Spinal cord (tissue), 10 donors: ENCODE measurements at places on chromosomes 6 and 20.

DNA sequence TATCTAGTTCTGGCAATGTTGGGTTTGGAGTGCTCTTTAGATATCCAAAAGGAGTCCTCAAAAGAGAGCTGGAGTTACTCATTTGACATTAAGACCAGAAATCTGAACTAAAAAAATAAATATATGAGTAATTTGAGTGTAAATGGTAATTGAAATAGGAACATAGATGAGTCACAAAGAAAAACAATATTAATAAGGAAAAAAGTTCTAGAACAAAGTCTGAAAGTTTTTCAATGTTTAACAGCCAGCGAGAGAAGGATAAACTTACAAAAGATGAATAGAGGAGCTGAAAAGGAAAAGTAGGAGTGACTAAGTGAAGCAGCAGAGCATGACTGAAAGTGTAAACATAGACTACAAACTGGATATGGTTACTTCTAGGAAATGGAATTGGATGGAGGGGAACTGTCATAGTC is 46.8 kb downstream of the EPM2A start:
- DNase-seq: no peak

- no peak for DNase-seq
Observed at GRCh38 chr6:38907264-38907663, 141.3 kb upstream of the GLP1R start.

GRCh38 chr6:126461045-126461444 is 121.1 kb downstream of the CENPW start:
- no peak for DNase-seq

- no peak for DNase-seq
Observed at GRCh38 chr6:25844518-25844917, 12.7 kb upstream of the SLC17A1 start.

DNA sequence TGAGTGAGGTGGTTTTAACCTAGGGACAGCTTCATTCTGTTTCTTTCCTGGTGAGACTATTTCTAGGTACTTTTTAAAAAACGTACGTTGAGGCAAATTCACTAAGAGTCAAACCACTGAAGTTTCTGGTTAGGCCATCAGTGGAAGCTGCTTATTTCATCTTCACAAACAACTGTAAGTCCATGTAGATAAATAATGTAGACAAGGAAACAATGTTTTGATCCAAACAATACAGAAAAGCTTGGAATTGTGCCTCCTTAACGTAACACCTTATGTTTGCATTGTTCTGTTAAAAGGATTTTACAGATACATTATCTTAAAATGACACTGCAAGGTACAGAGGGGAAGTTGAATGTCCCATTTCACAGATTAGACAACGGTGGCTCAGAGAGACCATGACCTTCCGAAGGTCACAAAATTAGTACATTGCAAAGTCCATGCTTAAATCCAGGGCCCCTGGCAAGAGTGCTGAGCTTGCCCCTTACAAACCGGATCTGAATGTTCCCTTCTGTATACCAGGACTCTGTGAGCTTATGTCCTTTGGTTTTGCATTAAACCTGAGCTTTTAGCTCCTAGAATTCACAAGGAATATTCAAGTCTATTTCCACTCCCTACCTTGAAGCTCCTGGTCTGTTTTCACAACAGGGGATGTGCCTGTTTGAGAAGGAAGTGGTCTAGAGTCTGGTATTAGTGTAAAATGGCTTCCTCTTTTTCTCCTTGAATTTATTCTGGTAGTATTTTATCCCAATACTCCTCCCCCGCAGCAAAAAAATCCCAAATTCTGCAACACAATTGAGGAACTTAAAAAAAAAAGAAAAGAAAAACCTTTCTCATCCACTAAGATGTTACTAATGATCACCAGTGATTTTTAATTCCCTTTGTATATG is 28.9 kb upstream of the ZNF217 start:
- DNase-seq: no peak

DNA sequence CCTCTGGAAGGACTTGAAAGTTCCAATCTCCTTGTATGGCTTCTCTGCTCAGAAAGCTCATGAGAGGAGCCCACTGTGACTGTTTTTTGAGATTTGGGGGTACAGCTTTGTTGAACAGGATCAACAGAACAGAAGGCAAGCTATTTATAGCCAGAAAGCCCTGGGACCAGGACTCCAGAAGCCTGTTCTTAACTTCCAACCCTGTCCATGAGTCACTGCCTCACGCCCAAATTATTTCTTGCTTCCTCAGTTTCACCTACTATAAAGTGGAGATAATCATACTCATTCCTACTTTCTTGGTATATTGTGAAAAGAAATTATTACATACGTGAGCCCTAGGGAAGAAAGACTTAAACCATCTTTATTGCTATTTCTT is 100.9 kb upstream of the MARCKS start:
- DNase-seq: no peak

GRCh38 chr20:64169091-64169560 is 4.9 kb downstream of the MYT1 start:
- DNase-seq: no peak

DNA sequence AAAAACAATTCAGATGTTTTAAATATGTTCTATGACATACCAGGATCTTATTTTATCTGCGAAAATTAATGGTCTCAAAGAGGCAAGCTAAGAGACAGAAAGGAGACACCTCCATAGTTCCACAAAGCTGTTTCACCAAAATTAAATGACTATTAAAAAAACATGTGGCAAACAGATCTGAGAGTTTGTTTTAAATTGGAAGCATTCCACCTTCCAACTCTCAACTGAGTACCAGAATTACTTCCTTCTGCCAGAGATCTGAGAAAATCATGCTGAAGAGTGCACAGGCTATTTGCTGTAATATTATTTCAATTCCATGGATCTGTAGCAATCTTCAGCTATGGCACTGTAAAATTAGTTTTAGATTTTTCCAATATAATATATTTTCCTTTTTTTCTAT is 669.5 kb upstream of the MARCKS start:
- DNase-seq: no peak

DNA sequence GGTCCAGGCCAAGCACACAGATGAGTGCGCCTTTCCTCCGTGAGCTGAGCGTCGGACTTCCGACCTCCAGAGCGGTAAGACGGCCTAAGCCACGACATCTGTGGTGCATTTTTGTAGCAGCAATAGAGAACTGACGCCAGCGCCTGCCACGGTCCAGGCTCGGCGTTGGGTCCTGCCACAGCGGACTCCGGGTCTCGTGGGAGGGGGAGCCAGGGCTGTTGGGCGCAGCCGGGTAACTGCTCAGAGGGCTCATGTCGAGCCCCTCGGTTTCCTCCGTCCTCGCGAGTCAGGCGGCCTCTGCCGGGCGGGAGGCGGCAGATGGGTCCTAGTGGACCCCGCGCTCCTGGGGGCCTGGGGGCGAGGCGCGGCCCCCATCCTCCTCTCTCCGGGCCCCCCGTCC is 216.1 kb downstream of the QKI start:
- DNase-seq: no peak

- DNase-seq: no peak
Observed at GRCh38 chr6:36025932-36026327, 1.5 kb upstream of the SLC26A8 start.

DNA sequence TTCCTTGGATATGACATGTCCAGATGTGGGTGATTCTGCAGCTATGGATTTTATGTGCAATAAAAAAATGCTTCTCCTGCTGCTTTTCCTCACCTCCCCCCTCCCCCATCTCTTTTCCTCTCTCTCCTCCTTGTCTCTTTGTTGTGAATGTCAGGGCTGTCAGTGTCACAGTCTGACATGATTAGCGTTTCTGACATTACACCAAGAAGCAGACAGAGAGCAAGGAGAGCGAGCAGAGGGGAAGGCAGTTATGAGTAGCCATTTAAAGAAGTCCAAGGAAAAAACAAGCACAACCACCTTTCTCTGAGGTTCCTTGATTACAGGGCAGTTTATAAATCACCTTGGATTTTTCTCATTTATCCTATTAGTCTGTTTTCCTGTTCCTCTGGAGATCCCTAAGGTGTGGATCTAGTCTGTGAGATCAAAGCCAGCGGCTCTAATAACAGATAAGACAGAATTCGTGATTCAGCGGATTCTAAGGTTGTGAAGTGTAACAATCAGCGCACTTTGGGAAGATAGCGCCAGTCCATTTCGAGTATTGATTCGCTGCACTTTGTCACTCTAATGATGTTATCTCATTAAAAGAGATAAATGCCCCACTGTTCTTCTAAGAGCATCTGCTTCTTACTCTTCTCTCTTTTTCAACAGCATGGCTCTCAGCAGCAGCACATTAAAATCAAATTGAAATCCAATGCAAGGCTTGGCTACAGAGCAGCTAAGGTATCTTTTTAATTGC is 101.4 kb downstream of the BACH2 start:
- DNase-seq: peak; percentile 80

DNA sequence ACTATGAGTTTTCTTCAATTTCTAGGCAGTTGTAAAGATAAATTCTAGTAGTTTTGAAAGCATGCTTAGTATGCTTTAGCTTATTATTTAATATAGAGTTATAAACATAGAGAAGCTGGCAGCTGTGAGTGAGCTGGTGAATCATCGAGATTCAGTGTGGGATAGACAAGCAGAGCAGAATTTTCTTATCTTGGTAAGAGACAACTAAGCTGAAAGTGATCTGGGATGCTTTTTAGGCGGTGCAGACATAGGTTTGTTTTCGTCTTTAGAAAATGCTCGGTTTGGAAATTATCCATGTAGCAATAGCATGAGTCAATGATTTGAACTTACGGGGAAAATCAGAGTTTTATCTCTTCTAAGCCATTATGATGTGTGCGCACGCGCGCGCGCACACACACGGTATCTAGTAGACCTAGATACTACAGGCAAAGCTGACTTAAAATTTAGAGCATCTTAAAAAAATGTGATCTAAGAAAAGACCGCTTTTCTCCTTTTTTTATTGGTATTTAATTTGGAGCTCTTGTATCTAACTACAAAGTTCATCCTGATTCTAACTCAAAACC is 128.3 kb upstream of the MAP3K7 start:
- DNase-seq: no peak

DNA sequence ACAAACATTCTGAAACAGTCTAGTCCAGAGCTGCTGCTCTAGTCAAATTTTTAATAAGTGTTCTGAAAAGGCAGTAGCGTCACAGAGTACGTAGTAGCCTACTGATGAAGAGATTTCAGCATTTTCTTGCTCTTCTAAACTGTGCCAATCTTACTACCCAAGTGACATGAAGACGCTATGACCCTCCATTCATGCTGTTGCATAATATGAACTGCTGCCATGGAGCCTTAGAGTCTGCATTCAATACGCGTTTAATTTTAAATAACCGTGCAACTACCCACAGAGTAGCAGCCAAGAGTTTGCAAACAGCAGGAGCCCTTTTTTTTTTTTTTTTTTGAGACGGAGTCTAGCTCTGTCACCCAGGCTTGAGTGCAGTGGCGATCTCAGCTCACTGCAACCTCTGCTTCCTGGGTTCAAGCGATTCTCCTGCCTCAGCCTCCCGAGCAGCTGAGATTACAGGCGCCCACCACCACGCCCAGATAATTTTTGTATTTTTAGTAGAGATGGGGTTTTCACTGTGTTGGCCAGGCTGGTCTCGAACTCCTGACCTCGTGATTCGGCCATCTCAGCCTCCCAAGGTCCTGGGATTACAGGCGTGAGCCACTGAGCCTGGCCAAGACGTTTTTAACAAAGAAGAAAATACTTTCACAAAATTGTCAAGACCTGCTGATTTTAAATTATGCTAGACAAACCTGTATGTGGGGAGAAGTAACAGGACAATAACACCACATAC is 44.3 kb downstream of the EZR start:
- no peak for DNase-seq

GRCh38 chr6:116411284-116411623 is 40.5 kb downstream of the DSE start:
- DNase-seq: no peak

- DNase-seq: no peak
Observed at GRCh38 chr20:47479093-47479492, 22.6 kb upstream of the NCOA3 start.

DNA sequence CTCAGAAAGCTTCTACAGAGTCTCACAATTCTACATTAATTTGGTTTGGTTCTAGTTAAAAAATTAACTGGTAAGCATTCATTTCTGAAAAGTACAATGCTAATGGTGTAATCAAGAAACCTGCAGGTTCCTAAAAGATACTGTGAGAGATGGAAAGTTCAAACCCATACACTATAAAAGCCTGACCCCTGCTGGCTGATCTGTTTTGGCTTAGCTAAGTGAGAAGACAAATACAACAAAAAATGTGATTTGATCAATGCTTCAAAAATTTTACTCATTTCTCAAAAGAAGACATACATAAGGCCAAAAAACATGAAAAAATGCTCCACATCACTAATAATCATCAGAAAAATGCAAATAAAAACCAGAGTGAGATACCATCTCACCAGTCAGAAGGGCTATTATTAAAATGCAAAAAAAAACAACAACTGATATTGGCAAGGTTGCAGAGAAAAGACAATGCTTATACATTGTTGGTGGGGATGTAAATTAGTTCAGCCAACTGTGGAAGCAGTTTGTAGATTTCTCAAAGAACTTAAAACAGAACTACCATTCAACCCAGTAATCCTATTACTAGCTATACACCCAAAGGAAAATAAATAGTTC is 102.8 kb downstream of the MOXD1 start:
- DNase-seq: peak; percentile 52

- no peak for DNase-seq
Observed at GRCh38 chr6:158789115-158789917, 29.9 kb downstream of the EZR start.
